ENCODE measurements at places on chromosomes 4 and X.

GRCh38 chr4:149999485-150000074 lies 78.7 kb upstream of the DCLK2 start:
- DNase-seq: peak; percentile 65

- no peak for DNase-seq
Measured at GRCh38 chr4:119238068-119238722, 25.7 kb downstream of the USP53 start.

- no peak for DNase-seq
Measured at GRCh38 chr4:66014146-66014765, 344.0 kb upstream of the EPHA5 start.

DNA sequence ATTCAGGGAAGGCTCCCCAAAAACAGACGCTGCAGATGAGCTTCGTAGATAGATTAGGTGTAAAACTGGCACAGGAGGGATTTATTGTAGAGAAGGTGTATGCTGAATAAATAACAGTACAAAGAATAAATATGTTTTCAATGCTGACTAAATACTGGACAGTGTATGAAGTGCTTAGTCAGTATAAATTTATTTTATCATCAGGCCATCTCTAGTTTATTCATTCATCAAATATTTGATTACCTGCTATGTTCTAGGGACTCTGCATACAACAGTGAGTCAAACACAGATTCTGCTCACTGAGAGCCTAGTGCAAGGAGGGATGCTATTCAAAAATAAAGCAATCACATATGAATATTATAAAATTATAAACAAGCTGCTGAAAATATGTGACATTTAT lies 63.6 kb upstream of the TSPAN5 start:
- no peak for DNase-seq

GRCh38 chrX:67892401-67892800 lies 348.6 kb downstream of the AR start:
- DNase-seq: no peak

- no peak for DNase-seq
Measured at GRCh38 chrX:40298572-40299479, 201.1 kb upstream of the BCOR start.

GRCh38 chr4:156790866-156791265 lies 180.7 kb downstream of the PDGFC start:
- DNase-seq: no peak

DNA sequence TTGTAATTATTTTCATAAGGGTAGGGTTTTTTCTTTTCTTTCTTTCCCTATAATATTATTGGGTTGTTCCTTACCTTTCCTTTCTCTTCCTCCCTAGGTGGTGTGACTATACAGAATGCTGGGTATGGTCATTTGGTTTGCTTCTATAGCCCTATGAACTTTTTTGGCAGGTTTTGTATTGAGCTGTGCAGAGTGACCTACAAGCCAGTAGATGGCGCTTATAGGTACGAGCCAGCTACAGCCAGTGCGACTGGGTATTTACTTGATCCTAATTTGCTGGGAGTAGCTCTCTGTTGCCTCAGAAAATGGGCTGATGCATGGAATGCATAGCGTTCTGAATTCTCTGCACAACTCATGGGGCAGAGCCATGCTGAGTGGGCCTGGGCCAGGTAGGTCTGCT lies 423.3 kb downstream of the MAGEE1 start:
- peak; percentile 3 for DNase-seq

- DNase-seq: no peak
Measured at GRCh38 chr4:167052631-167053091, 181.6 kb downstream of the SPOCK3 start.
